ENCODE measurements at places on chromosomes 13 and 19.

GRCh38 chr13:82647540-82647939 is 1234.7 kb downstream of the SLITRK1 start:
- DNase-seq = no peak

DNA sequence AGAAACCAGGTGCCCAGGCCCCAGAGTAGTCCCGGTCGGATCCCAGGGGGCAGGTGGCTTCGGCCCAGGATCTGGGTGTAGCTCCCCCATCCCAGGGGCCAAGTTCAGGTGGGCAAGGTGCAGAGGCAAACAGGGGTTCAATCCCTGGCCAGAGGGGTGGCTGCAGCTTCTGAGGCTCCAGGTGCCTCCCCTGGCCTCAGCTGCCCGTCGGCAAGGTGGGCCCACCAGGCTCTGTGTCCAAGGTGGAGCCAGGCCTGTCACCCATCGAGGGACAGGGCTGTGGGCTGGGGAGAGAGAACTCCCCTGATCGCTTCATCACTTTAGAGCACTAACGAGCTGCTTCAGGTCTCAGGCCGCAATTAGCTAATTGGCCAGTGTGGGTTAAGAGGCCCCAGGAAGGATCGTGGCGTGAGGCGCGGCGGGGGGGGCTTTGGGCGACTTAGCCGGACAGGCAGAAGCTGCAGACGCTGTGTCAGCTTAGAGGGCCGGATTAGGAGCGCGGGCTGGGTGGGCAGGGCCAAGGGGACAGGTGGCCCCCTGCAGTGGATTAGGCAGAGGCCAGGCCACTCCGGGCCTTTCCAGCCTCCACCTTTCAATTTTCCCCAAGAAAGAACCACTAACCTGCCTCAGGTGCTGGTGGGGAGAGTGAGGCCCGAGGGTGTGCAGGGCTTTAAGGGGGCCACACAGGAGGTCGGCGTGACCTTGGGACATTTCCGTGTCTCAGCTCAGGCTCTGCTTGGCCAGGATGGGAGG is 2.8 kb upstream of the RAX2 start:
- DNase-seq = no peak

DNA sequence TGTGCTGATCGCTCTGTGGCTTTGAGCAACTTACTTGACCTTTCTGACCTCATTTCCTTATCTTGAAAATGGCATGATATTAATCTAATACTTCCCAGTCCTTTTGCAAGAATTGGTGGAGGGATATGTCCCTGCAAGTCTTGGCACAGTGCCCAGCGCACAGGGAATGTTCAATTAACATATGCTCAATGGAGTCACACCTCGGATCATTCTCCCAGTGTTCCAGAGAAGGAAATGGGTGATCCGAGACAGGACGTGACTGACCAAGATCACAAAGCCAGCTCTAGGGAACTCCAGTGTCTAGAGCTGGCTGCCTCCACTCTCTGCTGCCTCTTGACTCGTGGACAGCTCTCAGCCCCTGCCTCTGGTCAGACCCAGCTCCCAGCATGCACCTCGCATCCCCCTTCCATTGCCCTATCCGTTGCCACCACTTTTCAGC is 3.6 kb downstream of the CDC42EP5 start:
- no peak for DNase-seq

- no peak for DNase-seq
Measured at GRCh38 chr19:861756-862580, 2.5 kb downstream of the CFD start.

DNA sequence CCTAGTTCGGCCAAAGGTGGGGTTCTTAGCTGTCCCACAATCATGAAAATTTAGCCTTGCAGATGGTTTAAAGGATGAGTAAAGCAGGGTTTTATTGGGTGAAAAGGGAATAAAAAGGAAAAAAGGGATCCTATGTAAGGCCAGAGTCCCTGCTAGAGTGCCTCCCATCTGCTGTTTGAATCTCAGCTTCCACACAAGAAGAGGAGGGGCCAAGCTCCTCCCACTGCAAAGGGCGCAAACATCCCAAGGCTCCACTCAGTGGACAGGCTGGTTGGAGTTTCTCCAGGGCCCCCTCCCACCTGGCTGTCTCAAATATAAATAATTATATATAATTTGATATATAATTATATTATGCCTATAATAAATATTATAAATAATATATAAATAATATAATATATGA is 1272.1 kb upstream of the PCDH20 start:
- DNase-seq = no peak

DNA sequence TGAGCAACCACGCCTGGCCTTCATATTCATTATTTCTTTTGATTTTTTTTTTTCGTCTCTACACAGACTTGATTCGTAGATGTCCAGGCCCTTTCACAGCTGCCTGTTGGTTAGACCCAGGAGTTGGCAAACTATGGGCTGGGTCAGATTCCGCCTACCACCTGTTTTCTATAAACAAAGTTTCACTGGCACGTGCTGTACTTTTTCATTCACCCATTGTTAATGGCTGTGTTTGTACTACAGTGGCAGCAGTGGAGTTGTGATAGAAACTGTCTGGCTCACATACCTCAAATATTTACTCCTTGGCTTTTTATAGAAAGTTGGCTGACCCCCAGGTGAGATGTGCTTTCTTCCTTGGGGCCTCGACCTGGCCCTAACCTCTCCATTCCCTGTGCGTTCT is 72.9 kb upstream of the TEX29 start:
- DNase-seq = no peak

- DNase-seq = peak; percentile 33
Measured at GRCh38 chr13:74135326-74136083, 1.3 kb upstream of the KLF12 start.

GRCh38 chr13:46183018-46183946 is 1.3 kb upstream of the LCP1 start:
- DNase-seq = no peak

DNA sequence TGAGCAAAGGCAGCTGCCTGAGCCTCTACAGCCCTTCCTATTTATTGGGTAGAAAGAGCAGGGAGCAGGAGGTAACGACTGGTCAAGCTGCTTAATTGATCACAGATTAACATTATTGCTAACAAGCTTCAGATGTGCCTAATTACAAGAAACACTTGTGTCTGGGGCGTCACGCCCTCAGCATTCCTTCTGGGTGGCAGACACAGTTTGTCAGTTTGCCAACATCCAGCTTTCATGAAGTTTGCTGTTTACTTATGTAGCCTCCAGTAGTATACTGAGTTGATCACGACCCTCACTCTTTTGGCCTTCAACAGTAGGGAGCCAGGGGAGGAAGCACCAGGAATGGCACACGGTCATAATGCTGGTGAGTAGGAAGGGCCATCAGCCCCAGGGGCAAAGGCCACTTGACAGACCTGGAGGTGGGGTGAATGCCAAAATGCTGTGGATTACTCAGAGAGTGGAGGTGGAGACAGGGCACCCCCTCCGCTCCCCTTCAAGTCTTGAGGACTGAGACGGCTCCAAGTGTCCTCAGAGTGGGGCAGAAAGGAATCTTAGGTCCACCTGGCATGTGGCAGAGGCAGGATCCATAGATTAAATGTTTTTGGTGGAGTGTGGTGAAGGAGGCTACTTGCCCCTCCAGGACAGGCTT is 34.9 kb upstream of the PSPC1 start:
- no peak for DNase-seq

- DNase-seq = no peak
Measured at GRCh38 chr19:5423567-5424125, 31.6 kb upstream of the ZNRF4 start.

DNA sequence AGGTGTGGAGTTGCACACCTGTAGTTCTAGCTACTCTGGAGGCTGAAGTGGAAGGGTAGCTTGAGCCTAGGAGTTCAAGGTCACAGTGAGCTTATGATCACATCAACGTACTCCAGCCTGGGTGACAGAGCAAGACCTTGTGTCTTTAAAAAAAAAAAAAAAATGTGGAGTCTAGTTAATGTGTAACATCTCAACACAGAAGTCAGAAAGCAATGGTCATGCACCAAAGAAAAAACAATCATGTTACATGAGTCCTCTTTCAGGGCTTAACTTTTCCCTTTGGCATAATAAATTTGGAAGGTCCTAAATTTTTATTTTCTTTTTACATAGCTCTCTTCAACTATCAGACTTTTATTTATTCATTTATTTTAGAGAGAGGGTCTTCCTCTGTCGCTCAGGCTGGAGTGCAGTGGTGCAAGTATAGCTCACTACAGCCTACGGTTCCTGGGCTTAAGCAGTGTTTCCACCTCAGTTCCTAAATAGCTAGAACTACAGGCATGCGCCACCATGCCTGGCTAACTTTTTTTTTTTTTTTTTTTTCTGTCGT is 22.3 kb downstream of the SETDB2 start:
- DNase-seq = no peak

DNA sequence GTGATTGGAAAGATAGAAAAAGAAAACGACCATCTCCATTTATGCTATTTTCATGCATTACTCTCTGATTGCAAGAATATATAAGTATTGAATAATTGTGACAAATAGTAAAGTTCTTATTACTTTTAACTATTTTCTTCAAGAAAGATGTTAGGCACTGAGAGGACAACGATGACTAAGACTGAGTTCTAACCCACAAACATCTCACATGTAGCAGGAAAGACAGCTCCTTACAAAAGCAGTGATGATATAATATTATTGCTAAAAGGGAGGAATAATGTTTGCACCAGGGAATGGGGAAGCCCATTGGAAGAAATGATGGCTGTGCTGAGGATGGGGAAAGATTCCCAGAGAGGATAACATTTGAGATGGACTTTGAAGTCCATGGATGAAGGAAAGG is 22.6 kb downstream of the RXFP2 start:
- DNase-seq = no peak

- no peak for DNase-seq
Measured at GRCh38 chr19:43506629-43507028, 2.1 kb upstream of the PHLDB3 start.

- no peak for DNase-seq
Measured at GRCh38 chr13:40484101-40484800, 182.2 kb downstream of the FOXO1 start.

DNA sequence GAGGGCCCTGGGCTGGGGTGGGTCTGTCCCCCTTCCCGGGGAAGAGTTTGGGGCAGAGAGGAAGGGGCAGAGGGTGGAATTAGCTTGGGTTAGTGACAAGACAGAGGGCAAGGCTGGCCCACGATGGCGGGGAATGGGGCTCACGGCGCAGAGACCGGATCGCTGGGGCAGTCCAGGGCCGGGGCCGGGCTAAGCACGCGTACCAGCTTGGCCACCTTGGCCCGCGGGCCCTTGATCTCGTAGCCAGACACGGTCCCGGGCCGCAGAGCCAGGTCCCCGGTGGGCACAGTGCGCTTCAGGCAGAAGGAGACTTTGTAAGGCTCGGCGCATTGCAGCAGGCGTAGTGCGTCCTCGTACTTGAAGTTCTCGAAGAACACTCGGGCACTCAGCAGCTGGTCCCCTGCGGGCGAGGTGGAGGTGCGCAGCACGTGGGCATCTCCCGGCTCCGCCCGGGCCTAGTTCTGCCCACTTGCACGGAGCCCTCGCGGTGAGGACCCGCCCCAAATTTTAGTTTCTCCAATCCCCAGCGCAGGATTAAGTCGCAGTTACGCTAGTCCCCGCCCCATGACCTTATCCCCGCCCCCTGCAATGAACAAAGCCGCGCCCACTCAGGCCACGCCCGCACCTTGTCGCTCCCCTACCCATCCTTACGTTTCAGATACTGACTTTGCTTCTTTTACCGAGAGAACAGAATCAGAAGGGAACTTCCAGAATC is 8.6 kb upstream of the HIPK4 start:
- no peak for DNase-seq

DNA sequence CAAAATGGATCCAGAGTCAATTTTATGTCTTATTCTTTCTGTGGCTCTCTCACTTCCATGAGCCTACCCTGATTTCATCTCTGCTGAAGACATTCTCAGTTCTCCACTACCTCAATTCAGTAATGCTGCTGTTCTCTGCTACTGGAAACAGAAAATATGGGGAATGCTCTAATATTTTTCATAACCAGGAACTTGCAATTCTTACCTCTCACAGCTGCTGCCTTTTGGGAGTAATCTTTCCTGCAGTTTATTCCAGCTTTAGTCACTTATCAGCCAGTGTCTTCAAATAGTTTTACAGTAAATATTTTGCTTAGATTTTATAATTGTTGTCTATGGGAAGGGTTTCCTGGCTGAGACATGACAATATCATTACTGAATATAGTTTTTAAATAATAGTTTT is 145.1 kb upstream of the UFM1 start:
- no peak for DNase-seq

- DNase-seq = no peak
Measured at GRCh38 chr19:47650700-47651099, 41.8 kb downstream of the BICRA start.

- no peak for DNase-seq
Measured at GRCh38 chr19:57438925-57439324, 3.8 kb downstream of the ZNF749 start.

- DNase-seq = no peak
Measured at GRCh38 chr13:75115171-75115570, 366.8 kb downstream of the TBC1D4 start.

DNA sequence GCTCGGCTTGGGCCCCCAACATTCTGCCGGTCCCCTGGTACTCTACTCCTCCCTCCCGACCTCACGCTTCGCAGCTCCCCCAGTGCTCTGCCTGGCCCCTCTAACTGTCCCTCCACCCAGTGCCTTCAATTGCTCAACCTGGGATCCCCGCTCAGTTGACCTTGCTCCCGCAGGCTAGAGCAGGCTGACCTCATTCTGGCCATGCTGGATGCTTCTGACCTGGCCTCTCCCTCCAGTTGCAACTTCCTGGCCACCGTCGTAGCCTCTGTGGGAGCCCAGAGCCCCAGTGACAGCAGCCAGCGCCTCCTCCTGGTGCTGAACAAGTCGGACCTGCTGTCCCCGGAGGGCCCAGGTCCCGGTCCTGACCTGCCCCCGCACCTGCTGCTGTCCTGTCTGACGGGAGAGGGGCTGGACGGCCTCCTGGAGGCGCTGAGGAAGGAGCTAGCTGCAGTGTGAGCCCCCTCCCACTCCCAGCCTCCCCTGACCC is 3.6 kb downstream of the GTPBP3 start:
- no peak for DNase-seq

- no peak for DNase-seq
Measured at GRCh38 chr13:80656512-80656904, 315.6 kb upstream of the SPRY2 start.

DNA sequence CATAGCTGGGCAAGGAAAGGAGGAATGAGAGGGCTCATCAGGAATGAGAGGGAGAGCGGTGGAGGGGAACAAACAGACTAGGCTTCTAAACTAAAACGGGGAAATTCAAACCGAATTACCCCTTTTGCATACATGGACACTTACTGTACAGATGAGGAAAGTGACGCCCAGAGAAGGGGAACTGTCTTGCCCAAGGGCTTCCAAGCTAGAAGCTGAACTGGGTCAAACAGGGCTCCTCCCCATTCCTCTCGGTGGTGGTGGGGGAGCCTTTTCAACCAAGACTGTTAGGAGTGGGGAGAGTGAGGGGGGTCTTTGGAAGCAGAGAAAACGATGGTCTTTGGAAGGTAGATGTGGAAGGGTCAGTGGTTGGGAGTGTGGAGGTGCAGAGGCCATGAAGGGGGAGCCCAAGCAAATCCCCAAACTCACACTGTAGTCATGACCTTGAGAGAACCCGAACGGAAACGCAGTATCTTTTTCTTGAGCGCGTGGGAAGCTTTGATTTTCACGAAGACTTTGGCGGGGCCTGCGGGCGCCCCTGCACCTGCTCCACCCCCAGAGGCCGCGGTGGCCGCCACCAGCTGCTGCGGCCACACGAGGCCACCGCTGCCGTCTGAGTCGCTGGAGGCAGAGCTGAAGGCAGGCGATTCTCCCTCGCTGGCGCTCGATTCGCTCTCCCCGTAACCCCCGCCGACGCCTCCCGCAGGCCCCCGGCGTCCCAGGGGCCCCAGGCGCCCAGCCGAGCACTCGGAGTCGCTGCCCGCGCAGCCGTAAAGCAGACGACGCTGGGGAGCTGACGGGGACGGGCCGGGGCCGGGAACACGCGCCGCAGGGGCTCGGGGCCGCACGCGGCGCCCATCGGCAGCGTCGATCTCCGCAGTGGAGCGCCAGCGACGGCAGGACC is 12.3 kb upstream of the GNG8 start:
- no peak for DNase-seq

GRCh38 chr13:29541400-29541799 is 54.1 kb downstream of the SLC7A1 start:
- no peak for DNase-seq

All from globus pallidus (tissue), 1 donor.